ENCODE measurements at places on chromosomes 6 and 20.

GRCh38 chr6:157258878-157259277, 64.4 kb downstream of the TMEM242 start:
- DNase-seq: peak; percentile 29

DNA sequence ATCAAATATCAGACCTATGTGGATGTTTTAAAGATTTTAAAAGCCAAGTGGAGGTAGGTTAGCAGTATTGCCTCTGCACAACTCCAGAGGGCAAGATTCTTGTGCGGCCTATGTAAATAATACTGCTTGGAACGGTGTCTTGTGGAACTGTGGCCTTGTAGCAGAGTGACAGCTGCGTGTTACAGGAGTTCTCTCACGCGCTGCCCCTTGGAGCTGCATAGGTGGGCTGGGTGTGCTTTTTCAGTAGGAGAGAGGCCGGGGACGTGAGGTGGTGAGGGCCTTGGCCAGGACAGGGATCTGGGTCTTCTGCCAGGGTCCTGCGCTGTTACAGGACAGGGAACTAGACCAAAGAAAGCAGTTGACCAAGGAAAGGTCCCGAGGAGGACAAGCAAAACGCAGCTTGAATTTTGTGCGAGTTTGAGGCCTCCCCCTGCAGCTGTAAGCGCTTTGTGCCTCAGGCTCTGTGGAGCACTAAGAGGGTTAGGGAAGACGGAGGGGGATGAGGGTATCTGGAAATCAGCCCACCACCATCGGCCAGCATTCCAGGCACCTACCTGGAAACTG, 1.5 kb downstream of the TMEM181 start:
- DNase-seq: no peak

DNA sequence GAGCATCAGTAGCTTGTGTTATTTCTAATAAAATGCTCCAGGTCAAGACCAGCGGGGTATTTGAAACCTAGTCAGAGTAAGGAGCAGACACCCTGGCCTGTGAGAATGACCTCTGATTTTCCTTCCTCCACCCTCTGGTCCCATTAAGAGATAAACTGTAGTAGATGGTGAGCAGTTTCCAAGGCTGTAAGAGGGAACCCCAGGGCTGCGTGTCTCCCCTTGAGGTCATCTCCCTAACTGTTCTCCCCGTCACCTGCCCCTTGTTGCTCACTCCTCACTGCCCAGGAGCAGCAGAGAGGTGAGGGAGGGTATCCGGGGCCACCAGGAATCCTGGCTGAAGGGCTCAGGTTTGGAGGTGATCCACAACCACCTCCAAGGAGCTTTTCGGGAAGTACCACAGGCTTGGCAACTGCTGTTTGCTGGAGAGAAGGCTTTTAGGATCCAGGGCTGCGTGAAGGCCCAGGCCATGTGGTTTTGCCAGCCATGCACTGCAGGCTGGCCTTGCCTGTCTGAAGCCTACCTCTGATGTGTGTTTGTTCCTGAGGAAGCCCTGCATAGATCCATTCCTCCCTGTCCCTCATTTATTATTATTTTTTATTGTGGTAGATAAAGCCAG, 62.5 kb downstream of the RREB1 start:
- DNase-seq: no peak

GRCh38 chr6:30618270-30618797, 694 bp downstream of the MRPS18B start:
- DNase-seq: no peak

GRCh38 chr20:8658103-8658502, 410.8 kb upstream of the PLCB4 start:
- DNase-seq: no peak

DNA sequence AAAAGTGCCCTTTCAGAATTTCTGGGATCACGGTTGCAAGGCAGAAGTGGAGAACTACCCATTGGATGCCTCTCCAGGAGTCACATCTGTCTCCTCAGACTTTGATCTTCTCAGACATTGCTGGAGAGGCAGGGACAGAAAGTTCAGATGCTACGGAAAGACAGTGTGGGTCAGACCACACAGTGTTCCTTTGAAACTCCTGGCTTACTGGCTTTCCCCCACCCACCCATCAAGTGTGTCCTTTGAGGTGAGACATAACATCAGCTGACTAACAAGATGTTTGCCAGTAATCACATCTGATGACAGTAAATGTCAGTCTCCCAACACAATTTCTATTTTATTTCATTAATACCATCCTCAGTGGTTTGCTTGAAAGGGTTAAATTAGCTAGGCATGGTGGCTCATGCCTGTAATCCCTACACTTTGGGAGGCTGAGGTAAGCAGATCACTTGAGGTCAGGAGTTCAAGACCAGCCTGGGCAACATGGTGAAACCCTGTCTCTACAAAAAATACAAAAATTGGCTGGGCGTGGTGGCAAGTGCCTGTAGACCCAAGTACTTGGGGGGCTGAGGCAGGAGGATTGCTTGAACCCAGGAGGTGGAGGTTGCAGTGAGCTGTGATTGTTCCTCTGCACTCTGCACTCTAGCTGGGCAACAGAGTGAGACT, 67.2 kb upstream of the SNX9 start:
- DNase-seq: peak; percentile 33

DNA sequence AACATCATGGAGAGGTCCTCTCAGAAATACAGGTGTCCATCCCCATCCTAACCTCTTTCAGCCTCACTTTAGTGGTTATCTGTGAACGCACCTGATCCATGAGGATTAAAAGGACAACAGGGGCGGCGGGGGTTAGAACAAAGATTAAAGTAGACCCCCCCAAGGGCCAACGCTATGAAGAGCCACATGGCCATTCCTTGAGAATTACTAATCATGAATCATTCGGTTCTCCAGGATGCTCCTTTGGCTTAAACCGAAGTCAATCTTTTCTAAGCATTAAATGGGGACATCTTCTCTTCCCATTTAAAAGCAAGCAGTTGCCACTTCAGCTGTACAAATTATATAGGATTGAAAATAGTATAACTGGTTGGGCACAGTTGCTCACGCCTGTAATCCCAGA, 212.4 kb downstream of the GMPR start:
- DNase-seq: no peak

DNA sequence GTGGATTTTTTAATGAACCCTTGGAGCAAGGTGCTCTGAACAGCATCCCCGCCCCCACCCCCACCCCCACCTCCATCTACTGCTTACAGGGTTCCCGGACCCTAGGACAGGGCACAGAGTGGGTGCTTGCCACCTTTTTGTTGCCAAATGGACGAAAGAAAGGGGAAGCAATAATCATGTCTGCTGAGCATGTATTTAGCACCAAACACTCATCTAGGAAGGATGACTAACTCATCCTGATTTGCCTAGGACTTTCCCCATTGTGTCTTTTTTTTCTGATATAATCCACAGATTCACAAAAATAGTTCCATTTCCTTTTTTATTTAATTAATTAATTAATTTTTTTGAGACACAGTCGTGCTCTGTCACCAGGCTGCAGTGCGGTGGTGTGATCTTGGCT, 1.2 kb upstream of the PLTP start:
- DNase-seq: no peak

DNA sequence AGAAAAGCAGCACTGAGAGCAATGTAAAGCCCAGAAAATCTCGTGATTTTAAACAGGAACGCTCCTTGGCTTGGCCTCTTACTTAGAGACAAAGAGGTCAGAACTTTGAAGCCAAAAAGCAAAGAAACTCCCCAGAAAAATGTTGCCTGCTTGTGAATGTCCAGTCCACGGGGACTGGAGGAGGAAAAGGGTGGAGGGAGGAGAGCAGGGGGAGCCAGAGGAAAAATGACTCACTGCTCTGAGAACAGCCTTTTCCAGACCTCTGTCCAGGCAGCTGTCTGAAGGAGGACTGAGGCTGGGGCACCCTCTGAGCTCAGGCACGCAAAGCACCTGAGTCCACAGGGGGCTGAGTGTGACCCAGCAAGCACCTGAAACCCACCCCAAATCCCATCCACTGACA, 64.7 kb downstream of the TRAM2 start:
- no peak for DNase-seq

GRCh38 chr6:146860583-146860982, 261.8 kb downstream of the ADGB start:
- DNase-seq: no peak

Data from activated CD4-positive, alpha-beta T cell treated with anti-CD3 and anti-CD28 coated beads, Interleukin-2, amount 50 U/mL, for 16 hours (primary cell).